Fibroblast of skin of abdomen (primary cell): ENCODE measurements at places on chromosomes 16 and 17.

DNA sequence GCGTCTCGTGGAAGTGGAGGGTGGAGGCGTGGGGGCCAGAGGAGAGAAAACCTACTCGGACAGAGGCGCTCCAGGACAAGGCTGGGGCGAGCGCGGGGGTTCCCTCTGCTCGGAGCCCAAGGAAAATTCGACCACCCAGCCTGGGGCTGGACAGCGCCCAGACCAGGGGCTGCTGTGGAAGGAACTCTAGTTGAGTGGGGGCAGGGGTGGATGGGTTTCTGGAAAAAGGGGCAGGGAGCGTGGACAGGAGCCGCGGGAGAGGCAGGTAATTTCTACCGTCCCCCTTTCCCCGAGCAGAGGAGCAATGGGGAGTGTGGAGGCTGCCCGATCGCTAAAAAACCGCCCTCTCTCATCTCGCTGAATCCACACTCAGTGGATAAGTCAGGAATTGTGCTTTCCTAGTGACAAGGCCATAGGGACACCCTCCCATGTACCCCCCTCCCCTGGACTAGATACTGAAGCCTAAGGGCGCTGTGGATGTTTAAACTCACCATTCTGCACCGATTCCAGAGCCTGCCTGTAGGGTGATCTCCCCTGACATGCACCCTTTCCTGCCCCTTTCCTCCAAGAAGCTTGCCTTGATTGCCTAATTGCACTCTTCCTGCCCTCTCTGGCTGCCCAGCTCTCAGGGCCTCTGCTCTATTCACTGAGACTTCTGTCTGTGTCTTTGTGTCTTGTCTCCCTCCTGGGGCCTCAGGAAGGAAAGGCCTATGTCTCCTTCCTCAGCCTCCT, 90.7 kb upstream of the TMEM97 start:
- DNase-seq = no peak

- peak; percentile 9 for DNase-seq
Measured at GRCh38 chr17:16286947-16287562, 66.2 kb downstream of the CENPV start.

DNA sequence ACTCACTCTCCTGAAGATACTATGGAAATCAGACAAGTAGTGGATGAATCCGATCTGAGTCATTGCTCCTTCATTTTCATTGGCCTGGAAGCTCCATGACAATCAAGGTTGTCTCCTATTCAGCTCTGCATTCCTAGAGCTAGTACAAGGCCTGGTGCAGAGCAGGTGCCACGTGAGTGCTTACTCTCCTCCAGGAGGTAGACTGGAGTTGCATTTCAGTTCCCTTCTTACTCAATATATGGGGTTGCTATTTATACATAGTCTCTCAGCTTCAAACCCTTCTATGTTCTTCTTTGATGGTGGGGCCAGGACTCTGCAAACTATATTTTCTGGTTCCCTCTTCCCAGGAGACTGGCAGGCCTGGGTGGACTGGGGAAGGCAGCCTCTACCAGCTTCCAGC, 148.3 kb downstream of the ASIC2 start:
- DNase-seq = no peak

DNA sequence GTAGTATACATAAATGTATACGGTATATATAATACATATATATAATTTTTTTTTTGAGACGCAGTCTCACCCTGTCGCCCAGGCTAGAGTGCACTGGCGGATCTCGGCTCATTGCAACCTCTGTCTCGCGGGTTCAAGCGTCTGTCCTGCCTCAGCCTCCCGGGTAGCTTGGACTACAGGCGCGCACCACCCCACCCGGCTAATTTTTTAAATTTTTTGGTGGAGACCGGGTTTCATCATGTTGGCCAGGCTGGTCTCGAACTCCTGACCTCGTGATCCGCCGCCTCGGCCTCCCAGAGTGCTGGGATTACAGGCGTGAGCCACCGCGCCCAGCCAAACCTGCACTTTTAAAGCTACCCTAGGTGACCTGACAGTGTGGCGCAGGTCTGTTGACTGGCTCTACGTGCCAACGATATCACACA, 745 bp downstream of the PAM16 start:
- DNase-seq = no peak

GRCh38 chr17:67151717-67152116, 93.3 kb downstream of the HELZ start:
- DNase-seq = peak; percentile 54

DNA sequence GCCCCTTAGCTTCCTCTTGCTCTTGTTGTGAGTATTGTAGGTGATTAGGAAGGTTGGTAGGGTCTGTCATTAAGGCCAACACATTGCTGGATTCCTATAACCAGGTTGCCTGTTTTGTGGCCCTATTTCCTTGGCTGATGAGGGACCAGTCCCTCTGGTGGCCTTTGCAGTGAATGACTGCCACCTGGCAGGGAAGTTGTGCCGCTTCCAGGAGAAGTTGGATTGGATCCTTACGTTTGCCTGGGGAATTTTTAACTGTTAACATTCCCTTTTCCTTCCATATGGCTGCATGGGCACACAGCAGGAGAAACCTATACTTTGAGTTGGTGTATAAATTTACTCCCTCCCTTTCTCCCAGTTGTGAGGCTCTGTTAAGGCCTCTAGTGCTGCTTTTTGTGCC, 32.4 kb downstream of the LCMT1 start:
- no peak for DNase-seq

DNA sequence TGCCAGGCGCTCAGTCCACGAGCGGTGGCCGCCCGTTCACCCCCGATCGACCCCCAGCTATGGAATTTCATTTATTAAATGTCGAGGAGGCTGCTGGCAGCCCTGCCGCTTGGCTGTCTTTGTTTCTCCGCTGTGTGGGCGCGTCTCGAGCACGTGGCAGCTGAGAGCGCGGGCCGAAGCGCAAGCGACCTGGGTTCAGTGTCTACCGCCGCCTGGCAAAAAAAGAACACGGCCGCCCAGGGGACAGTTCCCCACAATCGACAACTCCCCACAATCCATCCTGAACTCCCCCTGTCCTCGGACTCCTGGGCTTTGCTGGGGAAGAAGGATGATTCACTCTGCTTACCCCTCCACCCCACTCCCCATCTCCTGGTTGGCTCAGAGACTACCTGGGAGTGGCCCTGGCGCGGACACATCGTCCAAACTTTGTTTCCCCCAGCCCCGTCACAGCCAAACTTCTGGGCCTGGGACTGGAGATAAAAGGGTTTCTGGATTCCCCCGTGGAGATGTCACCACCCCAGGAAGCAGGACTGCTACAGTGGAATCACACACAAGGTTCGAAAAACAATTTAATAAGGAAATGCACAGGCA, 1.7 kb upstream of the ANKRD13B start:
- peak; percentile 73 for DNase-seq

DNA sequence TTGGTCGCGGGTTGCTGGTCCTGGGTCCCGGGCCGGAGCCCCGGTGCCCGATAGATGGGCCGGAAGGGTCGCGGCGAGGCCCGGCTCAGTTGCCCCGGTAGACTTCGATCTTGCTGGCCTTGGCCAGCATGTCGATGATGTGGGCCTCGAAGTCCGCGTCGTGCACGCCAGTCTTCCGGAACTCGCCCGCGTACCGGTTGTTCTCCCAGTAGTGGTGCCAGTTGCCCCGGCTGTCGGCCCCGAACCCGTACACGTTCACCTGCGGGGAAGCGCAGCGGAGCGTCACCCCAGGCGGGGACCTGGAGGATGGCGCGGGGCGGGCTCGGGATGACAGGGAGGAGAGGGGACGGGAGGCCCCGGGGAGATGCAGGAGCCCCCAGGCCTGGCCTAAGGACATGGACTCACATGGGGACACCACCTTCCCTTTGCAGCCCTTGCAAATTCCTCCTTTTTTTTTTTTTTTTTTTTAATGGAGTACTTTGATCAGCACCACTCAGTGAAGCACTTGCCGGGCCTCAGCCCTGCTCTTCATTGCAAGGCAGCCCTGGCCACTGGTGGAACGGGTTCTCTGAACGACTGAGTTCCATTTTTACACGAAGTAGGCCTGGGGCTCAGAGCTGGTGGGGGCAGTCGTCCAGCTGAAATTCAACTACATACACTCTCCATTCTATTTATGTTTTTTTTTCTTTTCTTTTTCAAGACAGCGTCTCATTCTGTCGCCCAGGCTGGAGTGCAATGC, 35.1 kb downstream of the DDX19A start:
- no peak for DNase-seq
